HT-29 (cell line): ENCODE measurements at places on chromosomes 7 and 10. TPM values are rescaled to one million over a fixed set of nuclear protein-coding genes. Genes with fewer than 3 reads are reported as not detected.

The MKRN1 gene
- total RNA-seq, result 52.5 and 61.8 TPM in 2 replicates

DNA sequence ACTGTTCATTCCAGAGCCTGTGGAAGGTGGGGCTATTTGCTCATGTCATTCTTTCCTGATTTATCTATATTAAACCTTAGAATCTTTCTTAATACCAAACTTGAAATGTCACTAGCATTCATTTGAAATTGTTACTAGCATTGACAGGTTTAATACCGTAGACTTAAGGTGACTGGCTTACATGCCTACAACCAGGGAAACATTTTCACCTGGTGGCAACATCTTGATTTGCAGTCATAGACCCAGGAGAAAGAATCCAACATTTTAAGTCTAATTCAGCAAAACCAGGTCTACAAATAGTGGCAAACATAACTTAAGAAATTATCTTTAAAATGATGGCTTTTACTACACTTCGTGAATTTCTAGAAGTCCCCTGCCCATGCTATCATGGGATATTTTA, 353.7 kb downstream of the HTR7 start:
- DNase-seq, result peak; percentile 46

The PPP1R3A gene
- not detected in 2 replicates for total RNA-seq

The ARMS2 gene
- not detected in 2 replicates for total RNA-seq

The PRSS37 gene
- not detected in 2 replicates for total RNA-seq

DNA sequence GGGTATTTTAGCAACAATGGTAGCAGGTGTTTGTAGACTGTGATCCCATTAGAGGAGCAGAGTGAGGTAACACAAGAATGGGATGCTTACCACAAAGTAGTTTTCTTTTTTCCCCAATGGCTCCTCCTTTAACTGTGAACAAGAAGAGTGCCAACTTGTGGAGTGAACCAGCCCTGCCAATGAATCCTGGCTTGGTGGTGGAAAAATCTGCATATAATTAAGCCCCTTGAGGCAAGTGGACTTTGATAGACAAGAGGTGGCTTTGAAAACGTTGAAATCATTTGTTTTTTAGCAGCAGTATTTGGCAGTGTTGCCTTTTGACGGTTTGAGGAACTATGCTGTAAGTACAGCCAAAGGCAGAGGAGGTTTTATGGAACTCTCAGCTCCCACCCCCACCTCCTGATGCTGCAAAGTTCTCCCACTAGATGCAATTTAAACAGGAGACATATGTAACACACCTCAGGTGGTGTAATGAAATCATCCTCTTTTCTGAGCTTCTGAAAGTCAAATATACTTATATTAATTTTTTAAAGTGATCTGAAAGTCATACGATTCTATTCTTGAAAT, 295.6 kb downstream of the DPP6 start:
- no peak for DNase-seq

- DNase-seq, result no peak
These were observed 47.4 kb upstream of the CHST3 start for GRCh38 chr10:71916827-71917226.

The TRPV6 gene
- total RNA-seq, result 0.55 and 0.56 TPM in 2 replicates

GRCh38 chr7:8152489-8153192, 109.3 kb downstream of the ICA1 start:
- DNase-seq, result no peak

DNA sequence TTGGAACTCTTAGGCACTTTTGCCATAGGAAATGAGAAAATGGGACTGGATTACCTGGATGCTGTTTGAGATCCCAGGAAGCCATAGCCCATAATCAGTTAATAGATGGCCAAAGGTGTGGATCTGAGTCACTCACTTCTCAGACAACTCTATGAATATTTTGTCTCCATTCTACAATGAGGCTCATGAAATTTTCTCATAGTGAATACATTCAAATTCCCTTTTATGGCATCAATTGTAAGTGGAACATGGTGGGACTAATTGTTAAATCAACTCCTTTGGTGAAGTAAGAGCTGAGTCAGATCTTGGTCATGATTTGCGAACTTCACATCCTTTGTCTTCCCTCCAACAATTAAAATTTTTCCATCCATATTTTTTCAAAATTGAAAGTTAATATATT, 222.1 kb downstream of the ARL4A start:
- DNase-seq, result no peak

The ITPRID1 gene
- 0.05 TPM in 1 of 2 replicates, not detected in the other for total RNA-seq

The OLAH gene
- not detected in 2 replicates for total RNA-seq

DNA sequence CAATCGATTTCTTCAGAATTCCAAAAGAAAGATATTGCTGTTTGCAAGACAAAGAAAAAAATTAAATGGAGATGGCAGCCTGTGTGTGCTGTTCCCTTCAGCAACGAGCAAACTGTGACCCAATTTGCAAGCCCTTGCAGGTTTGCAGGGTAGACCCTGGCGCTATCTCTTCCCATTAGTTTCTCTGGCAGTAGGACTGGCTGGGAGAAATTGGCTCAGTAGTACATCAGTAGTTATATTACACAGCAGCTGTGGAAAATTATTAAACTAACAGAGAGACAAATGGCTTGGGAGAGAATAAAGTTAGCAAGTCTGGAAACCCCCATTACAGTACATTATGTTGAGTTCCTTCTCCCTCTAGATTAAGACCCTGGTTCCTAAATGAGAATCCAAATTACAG, 116.4 kb upstream of the ITGB1 start:
- no peak for DNase-seq

DNA sequence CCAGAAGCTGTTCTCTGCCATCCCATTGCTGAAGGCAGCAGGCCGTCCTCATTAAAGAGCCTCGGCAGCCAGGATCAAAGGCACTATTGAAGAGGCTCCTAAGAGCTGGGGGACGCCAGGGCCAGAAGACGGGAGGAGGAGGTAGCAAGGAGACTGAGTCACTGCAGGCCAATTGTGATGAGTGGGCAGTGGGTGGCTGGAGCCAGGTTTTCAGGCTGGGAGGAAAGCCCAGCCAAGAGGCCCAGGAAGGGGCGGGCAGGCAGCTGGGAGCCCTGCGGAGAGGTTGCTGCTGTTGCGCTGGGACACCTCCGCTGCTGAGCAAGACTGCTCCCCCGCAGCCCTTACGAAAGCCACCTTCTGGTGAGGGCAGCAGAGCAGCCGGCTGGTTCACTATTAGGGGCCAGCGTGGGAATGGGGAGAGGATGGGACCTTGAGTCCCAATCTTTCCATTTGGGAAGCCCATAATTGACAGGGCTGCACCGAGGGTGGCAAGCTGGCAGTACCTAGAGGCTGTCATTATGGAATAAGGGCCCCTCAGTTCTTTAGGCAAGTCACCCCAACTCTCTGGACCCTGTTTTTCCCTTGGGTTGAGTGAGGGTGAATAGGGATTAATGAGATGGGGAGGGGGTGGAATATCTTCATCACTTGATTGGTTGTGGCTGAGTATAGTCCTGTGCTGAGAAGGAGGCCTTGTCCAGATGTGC, 48.4 kb downstream of the UNC5B start:
- DNase-seq, result no peak

The ALKBH4 gene
- 31.5 and 36.5 TPM in 2 replicates for total RNA-seq

The CROT gene
- total RNA-seq, result 2.6 and 4.4 TPM in 2 replicates

GRCh38 chr7:45104844-45105587, 6.5 kb downstream of the TBRG4 start:
- no peak for DNase-seq

DNA sequence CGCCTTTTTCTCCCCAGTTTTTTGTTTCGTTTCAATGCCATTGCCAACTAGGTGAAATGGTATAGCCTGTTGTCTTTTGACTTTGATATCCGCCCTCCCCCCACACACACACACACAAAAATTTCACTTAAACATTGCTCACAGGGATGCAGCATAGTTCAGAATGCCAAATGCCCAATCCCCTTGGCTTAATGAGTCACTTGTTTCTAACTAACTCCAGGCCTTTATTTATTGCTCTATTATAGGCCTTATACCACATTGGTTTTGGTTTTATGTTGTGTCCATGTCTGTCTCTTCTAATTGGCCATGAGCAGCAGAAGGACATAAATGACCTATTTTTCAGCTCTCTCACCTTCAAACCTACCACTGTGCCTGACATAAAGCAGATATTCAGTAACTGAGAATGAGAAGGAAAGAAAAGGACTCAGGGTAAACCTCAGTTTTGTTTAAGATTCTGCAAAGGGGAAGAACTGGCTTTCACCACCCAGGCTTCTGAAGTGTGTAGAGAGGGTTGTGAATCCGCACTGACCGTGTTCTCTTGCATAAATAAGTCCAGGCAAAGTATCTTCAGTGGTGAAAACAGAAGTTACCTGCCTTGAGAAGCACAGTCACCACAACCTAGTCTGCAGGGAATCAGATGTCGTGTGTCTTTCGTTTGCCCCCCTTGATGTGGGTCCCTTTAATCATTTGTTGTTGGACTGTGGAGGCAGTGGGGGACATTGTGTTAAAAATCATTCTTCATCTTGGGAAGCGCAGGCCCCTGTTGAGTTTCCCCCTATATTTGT, 139.8 kb downstream of the CELF2 start:
- no peak for DNase-seq

The INTS15 gene
- total RNA-seq, result 27.6 and 29.5 TPM in 2 replicates

DNA sequence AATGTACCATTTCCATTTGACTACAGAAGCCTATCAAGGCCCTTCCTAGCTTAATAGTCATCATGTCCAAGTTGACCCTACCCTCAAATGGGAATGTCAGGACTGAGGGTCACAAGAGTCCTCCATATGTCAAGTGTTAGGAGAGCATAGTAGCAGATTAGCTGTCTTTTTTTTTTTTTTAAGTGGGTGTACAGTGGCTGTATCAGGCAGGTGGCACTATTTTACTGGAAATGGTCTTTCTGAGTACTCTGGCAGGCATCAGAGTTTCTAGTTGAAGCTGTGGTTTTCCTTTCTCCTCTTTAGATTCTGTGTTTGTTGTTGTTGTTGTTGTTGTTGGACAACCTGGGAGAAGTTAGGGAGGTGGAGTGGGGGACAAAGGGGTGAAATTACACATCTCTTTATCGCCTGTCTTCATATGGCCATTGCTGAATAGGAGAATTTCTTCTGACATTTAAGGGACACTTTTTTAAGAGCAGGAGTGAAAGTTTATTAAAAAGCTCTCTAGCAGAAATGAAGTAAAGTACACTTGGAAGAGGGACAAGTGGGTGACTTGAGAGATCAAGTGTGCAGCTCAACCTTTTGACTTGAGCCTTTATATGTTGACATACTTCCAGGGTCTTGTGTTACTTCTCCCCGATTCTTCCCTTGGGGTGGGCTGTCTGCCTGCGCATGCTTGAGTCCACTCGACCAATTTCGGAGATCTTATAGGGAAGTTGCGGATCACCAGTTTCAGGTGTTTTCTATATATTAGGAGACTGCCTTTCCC, 104.1 kb upstream of the FOXP2 start:
- peak; percentile 13 for DNase-seq

DNA sequence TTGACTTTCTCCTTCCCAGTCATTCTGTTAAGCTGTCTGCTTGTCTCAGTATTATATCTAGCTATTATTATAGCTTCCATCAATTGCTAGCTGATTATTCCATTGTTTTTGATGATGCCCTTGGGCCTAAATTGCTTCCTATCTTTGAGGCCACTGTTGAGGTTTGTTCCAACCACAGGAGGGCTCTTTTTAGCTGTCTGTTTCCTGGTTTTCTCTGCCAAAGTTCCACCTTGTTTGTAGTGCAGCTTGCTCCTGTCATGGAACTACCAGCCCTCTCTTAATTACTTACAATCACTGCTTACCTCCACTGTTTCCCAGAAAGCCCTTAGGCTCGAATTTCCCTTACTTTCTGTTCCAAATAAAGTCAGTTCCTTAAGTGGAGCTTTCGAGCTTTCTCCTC, 118.7 kb upstream of the SEC61G start:
- peak; percentile 75 for DNase-seq

- DNase-seq, result no peak
These were observed 5.4 kb upstream of the YWHAG start for GRCh38 chr7:76364198-76364584.
